ENCODE measurements at places on chromosomes 5 and 9.

- DNase-seq = no peak
Measured at GRCh38 chr5:67033880-67034651, 162.5 kb downstream of the CD180 start.

GRCh38 chr5:58266402-58266801 lies 193.5 kb downstream of the PLK2 start:
- DNase-seq = no peak

GRCh38 chr9:72205513-72205912 lies 56.3 kb downstream of the GDA start:
- DNase-seq = no peak

DNA sequence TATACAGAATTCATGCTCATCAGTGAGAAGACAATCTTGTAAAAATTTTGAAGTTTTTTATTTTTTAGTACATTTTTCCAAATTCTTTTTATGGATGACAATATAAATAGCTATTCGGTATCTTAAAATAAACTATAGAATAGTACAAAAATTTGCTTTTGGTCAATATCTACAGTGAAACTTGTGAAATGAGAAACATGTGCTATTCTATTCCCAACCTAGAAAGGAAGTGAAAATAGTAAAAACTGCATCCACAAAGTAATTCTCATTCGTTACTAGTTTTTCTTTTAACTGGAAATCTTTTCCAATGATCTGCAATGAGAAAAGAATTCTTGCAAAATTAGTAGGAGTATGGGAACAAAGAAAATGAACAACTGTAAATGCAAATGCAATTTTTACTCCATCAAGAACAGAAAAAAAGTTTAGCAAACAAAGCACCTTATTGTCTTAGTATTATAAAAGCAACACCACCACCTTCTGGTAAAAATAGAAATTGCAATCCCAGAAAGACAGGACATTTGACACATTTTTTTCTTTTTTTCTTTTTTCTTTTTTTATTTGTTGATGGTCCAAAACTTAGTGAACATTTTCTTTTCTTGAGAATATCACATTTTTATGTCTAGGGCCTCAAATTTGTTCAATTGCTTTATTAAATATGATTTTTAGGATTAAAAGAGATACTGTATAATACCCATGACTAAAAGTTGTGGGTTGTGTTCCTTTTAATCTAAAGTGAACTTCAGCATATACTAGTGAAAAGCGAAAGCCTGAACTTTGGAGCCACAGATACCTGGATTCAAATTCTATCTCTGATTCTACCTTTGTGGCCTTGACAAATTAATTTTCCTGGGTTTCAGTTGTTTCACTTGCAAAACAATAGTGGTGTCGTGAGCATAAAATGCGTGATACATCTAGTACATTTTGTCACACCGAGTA lies 72.3 kb downstream of the SLCO4C1 start:
- no peak for DNase-seq

DNA sequence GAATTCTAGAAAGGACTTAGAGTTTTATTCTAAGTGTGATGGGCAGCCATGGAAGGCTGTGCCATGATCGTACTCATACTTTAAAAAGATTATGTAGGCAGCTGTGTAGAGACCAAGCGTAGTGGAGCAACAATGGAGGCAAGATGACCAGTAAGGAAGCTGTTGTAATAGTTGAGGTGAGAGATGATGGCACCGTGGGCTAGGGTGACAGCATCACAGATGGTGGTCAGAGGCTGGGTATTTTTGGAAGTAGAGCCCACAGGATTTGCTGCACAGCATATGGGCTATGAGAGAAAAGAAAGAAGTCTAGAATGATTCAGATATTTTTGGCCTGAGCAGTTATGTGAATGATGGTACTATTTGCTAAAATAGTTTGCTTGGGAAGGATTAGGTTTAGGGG lies 7.7 kb downstream of the ARHGAP26 start:
- no peak for DNase-seq

DNA sequence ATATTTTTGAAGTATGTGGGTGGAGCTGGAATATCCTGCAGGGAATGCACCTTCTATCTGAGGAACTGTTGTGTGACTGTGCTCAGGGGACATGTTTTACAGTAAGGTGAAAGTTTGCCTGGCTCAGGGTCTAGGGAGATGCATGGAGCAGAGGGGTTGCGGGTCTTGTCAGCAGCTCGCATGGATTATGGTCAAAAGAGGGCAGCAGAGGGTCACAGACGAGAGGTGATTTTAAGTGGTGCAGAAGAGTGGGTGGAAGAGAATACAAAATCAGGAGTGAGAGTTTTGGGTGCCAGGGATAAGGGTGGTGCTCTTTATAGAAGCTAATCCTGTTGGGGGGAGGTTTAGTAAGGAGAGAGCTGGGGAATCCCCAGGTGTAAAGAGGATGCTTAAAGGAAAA lies 53.5 kb upstream of the GRIN3A start:
- no peak for DNase-seq

GRCh38 chr5:83426855-83427254 lies 44.7 kb upstream of the VCAN start:
- DNase-seq = no peak

DNA sequence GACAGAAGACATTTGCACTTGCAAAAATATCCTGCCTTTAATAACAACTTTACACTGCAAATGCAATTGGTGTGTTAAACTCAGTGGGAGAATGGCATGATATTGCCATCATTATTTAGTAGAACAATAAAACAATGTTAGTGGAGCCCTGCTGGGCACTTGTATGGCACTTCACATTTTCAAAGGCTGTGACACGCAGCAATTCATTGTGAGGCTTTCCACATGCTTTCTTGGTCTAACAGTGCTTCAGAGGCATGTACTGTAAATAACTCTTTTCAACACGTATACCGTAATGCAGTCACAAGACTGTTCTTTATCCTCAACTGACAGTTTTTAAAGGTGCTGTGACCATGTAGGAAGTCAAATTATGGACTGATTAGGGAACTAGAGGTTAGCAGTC lies 155.5 kb upstream of the EPB41L4A start:
- no peak for DNase-seq

- no peak for DNase-seq
Measured at GRCh38 chr9:121838746-121839669, 187.6 kb downstream of the DAB2IP start.

DNA sequence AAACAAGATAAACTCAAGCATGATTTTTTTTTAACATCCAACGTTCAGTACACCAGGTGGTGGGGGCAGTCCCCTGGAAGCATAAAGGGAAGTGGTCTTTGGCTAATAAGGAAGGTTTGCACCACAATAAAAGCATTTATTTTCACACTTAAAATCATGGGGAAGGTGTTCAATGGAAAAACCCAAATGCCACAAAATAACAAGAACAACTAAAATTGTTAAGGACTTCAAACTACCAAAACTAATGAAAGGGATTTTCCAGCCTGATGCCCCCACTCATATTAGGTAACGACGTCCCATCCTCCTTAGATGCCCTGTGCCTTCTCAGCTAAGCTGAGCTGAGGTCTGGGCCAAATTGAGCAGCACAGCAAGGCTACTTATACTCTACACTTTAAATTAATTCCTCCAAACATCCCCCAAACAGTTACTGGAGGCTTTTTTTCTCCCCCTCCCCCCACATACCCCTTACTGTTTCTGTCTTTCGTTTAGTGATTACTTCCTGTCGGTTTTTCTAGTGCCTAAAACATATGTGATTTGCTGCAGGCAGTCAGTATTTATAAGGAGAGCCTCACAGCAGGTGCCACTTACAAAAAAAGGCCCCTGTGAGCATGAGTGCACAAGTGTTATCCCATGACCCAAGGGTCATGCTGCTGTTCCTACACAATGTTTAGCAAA lies 259.7 kb upstream of the ZNF608 start:
- DNase-seq = no peak

- DNase-seq = no peak
Measured at GRCh38 chr5:54227759-54228158, 82.6 kb downstream of the ARL15 start.

- DNase-seq = no peak
Measured at GRCh38 chr9:35035851-35036701, 36.3 kb downstream of the VCP start.

GRCh38 chr9:115267790-115268189 lies 149.8 kb upstream of the TNC start:
- no peak for DNase-seq

DNA sequence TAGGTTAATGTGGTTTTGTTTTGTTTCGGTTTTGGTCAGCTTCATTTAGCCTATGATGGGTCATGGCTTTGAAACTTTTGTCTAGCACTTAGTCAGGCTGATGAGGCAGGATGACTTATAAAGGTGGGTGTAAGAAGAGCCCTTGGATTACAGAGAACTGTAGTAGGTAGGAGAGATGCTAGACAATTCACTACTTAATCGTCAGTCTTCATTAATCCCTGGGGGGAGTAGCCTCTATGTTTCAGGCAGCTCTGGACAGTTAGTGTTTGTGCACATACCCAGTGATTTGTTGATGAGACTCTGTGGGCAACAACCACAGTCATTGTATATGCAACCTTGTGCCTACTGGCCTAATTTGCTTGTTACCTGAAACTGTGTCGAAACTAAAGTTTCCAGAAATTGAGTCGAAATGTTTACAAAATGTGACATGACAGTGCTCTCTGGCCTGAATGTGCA lies 113.3 kb downstream of the MTREX start:
- DNase-seq = no peak

DNA sequence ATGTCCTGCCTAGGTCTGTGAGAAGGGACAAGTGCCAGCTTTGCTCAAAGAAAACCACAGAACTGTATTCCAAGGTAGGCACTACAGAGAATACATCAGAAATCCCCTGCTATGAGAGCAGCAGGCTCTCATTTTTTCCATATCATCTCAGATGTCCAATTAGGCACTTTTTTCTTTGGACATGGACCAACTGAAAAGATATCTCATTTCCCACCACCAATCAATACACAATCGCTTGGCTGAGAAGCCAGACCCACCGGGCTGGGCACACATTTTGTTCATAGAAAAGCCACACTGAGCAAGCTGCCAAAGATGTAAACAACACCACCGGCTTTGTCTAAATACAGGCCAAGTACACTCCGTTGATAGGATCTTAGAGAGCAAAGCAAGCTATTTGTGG lies 25.9 kb downstream of the STOM start:
- no peak for DNase-seq

- DNase-seq = no peak
Measured at GRCh38 chr9:33139421-33140228, 27.5 kb downstream of the B4GALT1 start.

DNA sequence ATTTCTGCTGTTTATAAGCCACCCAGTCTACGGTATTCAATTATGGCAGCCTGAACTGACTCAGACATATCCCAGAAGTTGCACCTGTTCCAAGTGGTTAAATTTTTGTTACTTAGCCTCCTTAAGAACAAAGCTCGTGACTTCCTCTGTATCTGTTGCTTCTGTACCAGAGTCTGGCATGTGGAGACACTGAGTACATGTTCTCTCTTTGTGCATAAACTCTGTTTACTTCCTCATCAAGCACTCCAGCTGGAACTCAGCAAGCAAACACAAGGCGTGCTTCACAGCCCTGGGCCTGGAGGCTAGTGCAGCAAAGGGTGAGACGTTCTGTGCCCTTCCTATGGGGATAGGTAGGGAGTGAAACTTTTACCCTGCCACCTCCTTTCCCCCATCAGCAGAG lies 19.0 kb downstream of the C9orf152 start:
- DNase-seq = no peak

DNA sequence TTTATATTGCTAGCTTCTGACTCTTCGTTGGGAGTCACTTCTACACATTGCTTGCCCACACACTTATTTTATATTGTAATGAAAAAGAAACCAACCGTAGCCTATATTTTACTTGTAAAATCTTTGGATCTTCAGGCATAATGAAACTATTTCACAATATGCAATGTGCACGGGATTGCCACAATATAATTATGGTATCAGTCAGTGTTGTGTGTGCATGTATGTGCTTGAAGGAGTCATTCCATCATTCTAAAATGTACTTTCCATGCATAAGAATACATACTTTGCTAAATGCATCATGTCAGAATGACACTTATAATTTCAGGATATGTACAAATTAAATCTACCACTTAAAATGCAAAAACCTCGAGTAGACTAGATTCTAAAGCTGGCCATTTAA lies 64.0 kb upstream of the TLE4 start:
- no peak for DNase-seq

- DNase-seq = no peak
Measured at GRCh38 chr5:148311484-148311883, 739 bp upstream of the SPINK7 start.

DNA sequence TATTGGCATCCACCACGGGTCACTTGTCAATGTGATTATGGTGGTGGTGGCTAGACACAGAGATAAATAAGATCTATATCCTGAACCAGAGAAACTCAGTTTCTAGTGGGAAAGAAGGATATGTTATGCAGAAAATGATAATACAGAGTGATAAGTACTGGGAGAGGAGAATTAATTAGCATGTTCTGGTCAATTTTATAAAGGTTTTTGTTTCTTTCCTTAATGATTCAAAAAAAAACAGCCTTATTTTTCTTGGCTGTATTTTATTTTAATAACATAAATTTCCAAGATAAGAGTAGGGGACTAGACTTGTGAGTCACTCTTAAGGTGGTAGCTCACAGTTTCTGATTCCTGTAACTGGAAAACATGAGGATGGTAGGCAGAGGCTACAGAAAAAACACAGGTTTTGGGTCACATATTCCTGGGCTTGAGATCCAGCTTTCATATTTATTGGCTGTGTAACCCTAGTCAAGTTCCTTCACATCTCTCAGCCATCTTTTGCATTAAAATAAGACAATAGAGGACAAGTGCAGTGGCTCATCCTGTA lies 350.3 kb upstream of the RPS23 start:
- DNase-seq = no peak

- DNase-seq = no peak
Measured at GRCh38 chr5:172870291-172870714, 36.3 kb downstream of the ERGIC1 start.

GRCh38 chr9:127854184-127854806 lies at the start of gene ENG:
ENG (minus strand) TSS chr9:127854658; CDS start chr9:127854355, 303 bp downstream.
- no peak for DNase-seq

DNA sequence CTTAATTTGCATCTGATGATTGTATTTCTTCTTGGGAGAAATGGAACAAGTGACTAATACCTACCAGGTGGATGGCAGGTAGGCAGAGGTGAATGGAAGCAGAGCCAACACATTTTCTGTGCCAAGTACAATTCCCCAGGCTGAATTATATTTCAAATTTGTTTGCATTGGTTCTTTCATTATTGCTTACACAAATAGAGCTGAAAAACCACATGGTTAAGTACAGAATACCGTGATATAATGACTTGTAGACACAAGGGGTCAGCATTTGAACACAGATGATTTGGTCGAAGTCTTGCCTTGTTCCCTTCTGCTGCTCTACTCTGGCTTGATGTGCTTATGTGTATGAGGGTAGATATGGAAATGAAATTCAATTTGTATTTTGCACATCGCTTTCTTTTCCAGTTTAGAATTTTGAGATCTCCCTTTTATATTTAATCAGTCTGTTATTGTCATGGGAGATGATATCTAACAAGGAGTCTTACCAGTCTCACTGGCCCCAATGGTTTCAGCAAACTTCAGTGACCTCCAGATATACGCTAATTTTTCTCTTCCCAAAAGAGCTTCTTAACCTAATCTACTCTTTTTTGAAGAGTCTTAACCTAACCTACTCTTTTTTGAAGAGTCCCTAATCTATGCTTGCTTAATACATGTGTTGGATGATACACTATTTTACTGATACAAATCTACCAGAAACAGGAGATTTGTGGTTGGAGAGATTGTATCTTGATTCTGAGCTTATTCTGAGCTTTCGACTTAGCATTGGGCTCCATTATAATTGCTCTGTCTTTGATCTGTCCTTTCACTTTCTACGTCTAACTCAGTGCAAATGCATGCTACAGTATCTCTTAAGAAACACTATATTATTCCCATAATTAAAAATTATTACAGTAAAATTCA lies 88.1 kb downstream of the PCSK1 start:
- no peak for DNase-seq

- DNase-seq = no peak
Measured at GRCh38 chr5:176185133-176185733, 53.0 kb upstream of the SIMC1 start.

- no peak for DNase-seq
Measured at GRCh38 chr5:170504616-170505266, 921 bp downstream of the KCNIP1 start.
